ENCODE measurements at places on chromosomes 12 and 14.

- no peak for DNase-seq
Observed at GRCh38 chr14:34044373-34044637, 93.4 kb upstream of the EGLN3 start.

- peak; percentile 81 for DNase-seq
Observed at GRCh38 chr14:91173221-91173670, 59.4 kb downstream of the DGLUCY start.

DNA sequence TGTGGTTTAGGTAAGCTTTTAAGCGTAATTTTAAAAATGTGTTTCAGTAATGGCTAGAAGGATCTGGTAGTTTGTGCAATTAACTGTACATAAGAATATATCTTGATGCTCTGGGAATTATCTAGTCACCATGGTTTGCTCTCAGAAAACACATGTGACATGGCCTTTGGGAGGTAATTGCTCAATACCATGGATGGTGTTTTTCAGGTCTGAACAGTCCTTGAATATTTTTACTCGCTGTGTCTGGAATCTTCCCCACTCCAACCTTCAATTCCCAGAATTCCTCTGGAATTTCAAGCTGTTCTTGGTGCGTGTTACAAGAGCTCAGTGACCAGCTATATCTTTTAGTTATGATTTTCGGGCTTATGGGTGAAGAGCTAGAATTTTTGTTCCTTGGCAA, 85.3 kb downstream of the DAAM1 start:
- DNase-seq: no peak

DNA sequence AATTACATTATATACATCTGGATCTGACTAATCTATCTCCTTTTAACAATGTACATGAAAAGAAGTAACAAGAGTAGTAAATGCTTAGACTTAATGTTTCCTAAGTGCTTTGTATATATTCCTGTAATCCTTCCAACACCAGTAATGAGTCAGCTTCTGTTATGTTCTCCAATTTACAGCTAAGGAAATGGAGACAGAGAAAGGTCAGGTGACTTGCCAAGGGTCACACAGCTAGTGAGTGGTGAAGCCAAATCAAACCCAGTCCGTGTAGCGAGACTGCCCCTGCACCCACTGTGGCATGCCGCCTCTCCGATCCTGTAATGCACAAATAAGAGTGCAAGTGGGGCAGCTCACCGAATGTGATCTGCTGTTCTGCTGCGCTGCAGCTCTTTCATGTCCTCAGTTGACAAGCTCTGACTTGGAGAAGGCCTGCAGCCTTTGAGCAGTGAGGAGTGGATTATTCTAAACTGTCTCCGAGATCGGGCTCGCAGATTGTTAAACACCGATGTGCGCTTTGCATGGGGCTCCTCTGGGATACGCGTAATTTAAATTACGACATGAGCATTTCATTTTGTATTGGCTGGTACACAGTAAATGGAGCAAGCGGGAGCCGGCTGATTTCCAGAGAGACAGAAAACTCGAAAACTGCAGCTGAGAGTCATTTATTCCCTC, 65.1 kb upstream of the KTN1 start:
- no peak for DNase-seq

GRCh38 chr14:38174711-38175110, 33.0 kb upstream of the SSTR1 start:
- no peak for DNase-seq

- DNase-seq: no peak
Observed at GRCh38 chr14:59771577-59771976, 99.0 kb downstream of the RTN1 start.

DNA sequence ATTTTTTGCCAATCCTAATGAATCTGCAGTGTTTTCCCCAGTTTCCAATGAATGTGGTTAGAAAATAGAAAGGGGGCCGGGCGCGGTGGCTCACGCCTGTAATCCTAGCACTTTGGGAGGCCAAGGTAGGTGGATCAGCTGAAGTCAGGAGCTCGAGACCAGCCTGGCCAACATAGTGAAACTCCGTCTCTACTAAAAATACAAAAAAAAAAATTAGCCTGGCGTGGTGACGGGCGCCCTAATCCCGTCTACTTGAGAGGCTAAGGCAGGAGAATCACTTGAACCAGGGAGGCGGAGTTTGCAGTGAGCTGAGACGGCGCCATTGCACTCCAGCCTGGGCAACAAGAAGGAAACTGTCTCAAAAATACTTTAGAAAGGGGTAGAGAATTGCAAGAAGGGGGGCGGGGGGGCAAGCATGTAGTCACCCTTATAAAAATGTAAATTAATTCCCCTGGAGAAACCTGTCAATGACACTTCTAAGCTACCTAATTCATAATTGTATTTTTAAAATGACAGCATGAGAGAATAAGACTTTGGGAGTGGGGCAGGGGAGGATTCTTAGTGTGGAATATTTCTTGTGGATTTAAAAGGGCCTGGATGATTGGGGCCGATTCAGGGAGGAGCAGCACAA, 1.7 kb downstream of the KLHDC2 start:
- no peak for DNase-seq

GRCh38 chr12:76030341-76031080, 1.1 kb downstream of the PHLDA1 start:
- DNase-seq: peak; percentile 65

DNA sequence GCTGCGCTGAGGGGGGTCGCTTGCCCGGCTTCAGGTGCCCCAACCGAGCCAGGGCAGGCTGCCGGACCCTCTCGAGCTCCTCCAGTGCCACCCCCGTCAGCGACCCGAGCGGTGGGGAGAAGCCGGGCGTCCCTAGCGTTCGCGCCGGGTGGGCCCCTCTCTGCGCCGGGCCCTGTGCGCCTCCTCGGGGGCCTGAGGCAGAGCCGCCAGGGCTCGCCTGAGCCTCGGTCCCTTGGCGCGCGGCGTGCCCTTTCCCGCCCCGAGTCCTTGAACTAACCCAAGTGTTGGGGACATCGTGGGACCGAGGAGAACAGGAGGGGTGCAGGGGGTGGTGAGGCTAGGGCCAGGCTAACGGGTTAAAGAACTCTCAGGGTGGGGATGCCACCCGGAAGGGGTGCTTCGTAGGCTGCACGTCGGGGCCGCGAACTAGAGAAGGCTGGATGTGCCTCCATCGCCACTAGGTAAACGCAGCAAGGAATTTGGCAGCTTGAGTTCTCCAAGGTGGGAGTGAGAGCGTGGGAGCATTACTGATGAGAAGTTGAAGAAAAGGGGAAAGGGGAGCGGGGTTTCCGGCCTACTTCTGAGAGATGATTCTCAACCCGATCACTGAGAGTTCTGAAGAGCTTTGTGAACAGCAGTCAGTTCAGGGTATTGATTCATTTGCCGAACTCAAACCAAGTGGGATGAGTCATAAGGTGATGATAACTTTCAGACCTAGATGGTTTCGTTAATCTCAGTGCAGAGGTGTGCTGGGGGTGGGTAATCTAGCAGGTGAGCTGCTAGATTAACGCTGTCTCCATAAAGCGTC, 618 bp downstream of the RNF34 start:
- peak; percentile 58 for DNase-seq

DNA sequence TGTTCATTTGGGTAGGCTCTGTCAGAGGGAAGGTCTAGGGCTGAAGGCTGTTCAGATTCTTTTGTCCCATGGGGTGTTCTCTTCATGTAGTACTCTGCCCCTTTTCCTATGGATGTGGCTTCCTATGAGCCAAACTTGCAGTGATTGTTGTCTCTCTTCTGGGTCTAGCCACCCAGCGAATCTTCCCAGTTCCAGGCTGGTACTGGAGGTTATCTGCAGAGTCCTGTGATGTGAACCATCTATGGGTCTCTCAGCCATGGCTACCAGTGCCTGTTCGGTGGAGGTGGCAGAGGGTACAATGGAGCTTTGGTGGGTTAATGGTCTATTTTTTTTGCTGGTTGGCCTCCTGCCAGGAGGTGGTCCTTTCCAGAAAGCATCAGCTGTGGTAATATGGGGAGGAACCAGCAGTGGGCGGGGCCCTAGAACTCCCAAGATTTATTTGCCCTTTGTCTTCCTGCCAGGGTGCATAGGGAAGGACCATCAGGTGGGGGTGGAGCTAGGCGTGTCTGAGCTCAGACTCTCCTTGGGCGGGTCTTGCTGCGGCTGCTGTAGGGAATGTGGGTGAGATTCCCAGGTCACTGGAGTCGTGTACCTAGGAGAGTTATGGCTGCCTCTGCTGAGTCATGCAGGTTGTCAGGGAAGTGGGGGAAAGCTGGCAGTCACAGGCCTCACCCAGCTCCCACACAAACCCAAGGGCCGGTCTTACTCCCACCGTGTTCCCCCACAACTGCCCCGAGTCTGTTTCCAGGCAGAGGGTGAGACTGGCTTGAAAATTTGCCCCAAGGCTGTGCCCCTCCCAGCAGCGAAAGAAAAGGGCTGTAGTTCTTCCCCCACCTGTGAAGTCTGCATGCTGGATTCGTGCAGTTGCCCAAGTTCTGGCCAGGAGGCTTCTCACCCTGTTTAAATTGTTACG, 17.5 kb downstream of the MTRFR start:
- DNase-seq: no peak

- no peak for DNase-seq
Observed at GRCh38 chr14:45332360-45332988, 79.5 kb upstream of the MIS18BP1 start.

DNA sequence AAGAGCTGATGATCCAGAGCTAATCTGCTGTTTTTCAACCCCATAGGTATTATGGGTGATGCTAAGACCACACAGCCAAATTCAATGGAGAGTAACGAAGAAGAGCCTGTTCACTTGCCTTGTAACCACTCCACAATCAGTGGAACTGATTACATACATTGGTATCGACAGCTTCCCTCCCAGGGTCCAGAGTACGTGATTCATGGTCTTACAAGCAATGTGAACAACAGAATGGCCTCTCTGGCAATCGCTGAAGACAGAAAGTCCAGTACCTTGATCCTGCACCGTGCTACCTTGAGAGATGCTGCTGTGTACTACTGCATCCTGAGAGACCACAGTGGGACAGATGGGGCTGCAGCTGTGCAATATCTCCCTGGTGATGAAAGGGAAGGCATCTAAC, 386.0 kb downstream of the DAD1 start:
- DNase-seq: no peak

GRCh38 chr14:91202234-91202974, 42.1 kb downstream of the GPR68 start:
- no peak for DNase-seq

GRCh38 chr12:111158992-111159391, 209.9 kb downstream of the PHETA1 start:
- DNase-seq: no peak

DNA sequence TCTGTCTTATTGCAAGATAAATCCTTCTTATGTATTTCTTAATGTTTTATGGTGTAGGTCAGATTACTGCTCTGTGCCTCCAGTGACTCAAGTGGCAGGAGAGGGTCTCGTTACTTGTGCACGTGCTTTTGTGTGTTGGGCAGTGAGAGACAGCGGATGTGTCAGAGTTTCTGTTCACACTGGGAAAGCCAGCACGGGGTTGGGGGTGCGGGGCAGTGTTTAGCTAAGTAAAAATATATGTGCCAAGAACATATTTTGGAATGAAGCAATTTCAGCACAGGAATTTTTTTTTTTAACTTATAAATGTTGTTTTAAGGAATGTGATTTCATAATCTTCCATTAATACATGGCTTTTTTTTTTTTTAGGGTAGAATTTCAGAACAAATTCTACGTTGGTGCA, 4.5 kb upstream of the DNAH10 start:
- no peak for DNase-seq

- no peak for DNase-seq
Observed at GRCh38 chr12:88544991-88545980, 35.0 kb downstream of the KITLG start.

GRCh38 chr12:124653169-124653931, 85.9 kb upstream of the NCOR2 start:
- no peak for DNase-seq

- DNase-seq: no peak
Observed at GRCh38 chr12:76997011-76997780, 68.2 kb downstream of the E2F7 start.

- DNase-seq: no peak
Observed at GRCh38 chr12:29082522-29082921, 66.6 kb upstream of the FAR2 start.

DNA sequence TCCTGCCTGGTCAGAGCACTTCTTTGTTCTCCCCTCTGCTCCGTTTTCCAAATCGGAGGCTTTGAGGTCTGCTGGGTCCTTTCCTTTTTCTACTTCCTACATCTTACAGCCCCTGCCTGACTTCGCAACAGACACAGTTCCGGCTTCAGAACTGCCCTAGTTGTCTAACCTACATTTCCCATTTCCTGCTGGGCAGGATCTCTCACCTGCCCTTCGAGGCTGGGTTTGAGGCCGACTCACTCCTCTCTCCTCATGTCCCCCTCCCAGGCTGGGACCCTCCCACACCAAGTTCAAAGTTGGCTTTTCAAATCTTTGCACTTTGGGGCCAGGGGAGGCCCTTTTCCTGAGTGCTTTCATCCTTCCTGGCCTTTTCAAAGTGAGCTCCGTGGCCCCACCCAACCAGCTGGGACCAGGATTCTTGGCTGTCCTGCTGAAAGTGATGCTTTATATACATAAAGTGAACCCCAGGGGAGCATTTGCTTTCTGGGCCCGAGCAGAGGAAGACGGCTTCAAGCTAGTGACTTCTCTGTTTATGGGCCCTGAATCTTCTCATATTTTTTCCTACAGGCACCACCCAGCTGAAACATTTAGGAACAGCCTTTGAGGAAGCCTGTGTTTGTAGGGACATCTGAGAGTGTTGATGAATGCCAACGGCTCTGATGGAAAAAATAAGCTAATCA, 281.0 kb upstream of the CRY1 start:
- DNase-seq: no peak

DNA sequence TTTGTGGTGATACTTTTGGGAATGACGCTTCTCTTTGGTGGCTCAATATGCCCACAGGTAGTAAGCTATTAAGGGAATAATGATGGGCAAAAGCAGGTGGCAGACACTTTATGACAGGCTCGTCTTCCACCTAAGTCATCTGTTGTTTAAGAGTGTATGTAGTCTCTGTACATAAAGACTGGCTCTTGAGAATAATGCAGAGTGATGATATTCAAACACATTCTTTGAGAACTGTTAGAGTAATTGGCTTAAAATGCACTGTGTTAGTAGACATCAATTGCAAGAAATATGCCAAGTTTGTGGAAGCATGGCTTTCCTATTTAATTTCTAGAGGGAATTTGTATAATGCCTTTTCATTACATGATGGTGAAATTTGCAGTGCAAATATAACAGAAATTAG, 694.8 kb upstream of the MIS18BP1 start:
- no peak for DNase-seq

Data from CD4-positive, alpha-beta T cell treated with Interleukin-1 beta for 1 hour (primary cell).